ENCODE measurements at places on chromosomes 2 and 18.
A peak's percentile ranks its signal among the peaks of the same experiment; 100 is the strongest.

DNA sequence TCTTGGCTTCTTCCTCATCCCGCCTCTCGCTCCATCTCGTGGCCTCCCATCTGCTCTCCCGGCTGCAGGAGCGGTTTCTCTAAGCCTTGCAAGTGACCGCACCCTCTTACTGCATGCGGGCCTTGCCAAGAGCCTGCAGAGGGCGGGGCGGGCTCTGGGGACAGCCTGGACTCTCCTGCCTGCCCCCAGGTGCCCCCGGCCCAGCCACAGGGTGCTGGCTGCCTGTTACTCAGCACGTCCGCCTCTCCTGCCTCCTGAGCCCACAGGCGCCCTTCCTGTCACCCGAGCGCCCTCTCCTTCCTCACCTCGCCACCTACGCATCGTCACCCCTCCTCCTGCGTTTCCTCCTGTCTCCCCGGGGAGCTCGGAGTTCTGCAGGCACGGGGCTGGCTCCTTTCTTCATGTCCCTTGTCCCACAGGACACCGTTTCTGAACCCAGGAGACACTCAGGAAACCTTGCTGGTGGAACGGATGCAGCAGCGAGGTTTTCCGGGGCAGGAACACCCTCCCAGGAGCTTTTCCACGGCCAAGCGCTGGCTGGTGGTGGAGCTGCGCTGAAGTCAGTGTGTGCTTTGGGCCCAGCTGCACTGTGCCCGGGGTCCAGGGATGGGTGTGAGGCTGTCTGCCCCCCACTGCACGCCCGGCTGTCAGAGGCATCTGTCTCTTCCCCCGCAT lies 28.5 kb downstream of the HPCAL1 start:
- DNase-seq: peak; percentile 59

GRCh38 chr2:167420211-167420610 lies 531.9 kb downstream of the XIRP2 start:
- no peak for DNase-seq

DNA sequence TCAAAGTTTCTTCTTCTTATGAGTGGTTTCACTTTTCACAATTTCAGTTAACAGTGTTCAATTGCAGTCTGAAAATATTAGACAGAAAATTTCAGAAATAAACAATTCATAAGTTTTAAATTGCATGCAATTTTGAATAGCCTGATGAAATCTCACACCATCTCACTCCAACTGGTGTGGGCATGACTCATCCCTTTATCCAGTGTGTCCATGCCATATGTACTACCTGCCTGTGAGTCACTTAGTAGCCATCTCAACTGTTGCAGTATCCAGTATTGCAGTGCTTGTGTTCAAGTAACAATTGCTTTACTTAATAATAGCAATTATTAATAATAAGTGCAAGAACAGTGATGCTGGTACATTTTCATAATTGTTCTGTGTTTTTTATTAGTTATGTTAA lies 1202.5 kb downstream of the DSC3 start:
- DNase-seq: no peak

GRCh38 chr18:79940126-79940813 lies 11.2 kb downstream of the SLC66A2 start:
- DNase-seq: no peak

DNA sequence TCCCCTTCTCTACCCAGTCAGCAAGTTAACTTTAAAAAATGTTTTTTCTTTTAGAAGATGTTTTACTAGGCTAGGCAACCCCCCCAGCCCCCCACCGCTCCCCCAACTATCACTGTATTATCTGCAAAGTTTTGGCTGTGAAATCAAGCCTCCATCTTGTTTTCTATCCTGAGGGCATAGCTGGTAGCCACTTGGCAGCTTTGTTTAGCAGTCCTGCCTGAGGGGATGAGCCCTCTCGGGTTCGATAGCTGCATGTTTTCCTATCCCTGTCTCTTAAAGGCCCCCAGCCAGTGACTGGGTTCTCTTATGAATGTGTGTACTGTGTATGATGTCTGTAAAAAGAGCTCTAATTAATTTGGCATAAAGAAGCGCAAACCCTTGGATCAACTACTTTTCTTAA lies 43.4 kb downstream of the MRO start:
- no peak for DNase-seq

GRCh38 chr2:162038725-162039124 lies 35.3 kb downstream of the DPP4 start:
- DNase-seq: no peak

DNA sequence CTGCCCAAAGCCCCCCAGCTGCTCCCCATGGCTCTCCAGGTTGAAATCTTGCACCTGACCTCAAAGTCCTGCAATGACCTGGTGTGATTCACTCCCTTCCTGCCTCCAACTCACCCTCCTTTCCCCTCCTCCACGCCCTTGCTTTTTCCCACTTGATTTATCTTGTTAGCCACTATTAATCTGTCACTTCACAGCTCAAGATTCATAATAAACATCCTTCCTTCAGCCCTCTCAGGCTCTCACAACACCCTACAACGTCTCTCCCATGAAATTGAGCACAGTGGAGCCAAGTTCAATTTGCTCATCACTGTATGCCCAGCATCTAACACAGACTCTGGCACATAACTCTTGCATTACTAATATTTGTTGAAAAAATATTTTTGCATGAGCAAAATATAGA lies 85.6 kb upstream of the SLC35G4 start:
- DNase-seq: no peak

DNA sequence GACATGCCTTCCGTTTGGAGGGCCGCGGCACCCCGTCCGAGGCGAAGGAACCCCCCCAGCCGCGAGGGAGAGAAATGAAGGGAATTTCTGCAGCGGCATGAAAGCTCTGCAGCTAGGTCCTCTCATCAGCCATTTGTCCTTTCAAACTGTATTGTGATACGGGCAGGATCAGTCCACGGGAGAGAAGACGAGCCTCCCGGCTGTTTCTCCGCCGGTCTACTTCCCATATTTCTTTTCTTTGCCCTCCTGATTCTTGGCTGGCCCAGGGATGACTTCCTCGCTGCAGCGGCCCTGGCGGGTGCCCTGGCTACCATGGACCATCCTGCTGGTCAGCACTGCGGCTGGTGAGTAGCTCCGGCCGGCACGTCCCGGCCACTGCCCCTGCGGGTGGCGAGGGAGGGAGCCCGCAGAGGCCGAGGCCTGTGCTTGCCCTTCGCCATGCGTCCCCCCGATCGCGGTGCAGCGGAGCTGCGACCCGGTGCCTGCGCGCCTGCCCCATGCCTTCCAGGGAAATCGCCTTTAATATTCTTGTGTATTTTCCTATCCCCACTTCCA lies 1.2 kb downstream of the BMPR2 start:
- no peak for DNase-seq

DNA sequence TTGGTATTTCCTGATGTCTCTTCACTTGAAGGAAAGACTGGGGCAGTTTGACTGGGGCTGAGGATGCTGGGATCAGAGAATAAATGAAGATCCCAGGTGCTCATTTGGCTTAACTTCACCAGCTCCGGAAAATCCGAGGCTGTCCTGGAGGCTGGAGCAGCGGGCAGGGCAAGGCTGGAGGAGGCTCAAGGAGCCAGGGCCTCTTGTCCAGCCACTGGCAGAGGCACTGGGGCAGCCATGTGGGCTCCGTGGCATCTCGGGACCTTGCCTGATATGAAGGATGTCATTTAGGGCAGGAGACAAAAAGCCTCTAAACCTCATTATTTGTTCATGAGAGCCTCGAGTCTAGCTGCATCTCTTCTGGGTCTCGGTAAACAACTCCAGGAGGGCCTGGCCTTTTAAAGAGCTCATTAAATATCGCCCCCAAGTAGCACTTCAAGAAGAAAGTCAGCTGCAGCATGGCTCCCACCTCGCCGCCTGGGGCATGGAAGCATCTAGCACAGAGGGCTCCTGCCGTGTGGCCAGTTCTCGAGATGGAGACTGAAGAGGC lies 13.5 kb upstream of the GPR55 start:
- no peak for DNase-seq

DNA sequence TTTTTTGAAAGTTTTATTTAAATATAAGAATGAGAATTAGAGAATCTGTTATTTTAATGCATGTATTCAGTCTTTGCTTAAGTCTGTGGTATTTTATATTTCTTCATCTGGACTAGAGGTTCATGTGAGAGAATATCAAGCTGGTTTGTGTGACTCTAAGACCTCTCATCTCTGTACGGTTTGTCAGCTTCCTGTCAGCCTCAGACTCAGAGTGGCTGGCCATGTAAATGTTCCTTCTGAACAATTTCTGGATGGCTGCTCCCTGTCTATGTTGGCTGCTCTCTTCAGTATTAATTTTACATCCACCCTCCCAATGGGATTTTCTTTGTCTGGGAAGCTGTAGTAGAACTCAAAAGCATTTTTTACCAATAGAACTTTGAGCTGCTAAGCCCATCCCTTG lies 225.3 kb upstream of the THUMPD2 start:
- no peak for DNase-seq

DNA sequence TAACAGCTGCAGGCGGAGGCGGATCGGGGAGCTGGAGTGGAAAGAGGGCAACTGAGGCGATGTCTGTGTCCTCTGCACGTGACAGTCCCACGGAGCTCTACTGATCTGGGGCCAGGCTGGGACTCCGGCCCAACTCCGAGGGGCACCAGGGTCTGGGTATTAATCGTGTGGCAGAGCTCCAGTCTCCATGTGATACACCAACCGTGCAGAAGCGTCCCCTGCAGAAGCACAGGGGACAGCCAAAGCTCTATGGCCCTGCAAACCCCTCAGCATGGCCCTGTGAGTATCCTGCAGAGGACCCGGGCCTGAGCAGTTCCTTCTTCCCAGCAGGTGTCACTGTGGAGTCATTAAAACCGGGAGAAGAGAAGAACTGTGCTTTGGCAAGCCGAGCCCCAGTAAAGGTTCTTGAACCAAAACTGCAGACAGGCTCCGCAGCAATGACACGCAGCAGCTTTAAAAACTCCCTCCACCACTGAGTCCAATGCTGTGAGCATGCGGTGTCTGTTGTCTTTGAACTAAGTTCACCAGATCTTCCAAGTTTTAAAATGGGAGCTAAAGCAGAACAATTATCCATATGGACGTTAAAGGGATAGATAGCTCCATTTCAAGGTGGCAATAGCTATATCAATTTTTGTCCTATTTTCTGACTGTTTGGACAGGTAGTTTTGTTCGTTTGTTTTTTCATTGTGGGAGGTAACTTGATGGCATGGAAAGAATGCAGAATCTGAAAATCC lies 79.4 kb downstream of the TMEM182 start:
- no peak for DNase-seq

DNA sequence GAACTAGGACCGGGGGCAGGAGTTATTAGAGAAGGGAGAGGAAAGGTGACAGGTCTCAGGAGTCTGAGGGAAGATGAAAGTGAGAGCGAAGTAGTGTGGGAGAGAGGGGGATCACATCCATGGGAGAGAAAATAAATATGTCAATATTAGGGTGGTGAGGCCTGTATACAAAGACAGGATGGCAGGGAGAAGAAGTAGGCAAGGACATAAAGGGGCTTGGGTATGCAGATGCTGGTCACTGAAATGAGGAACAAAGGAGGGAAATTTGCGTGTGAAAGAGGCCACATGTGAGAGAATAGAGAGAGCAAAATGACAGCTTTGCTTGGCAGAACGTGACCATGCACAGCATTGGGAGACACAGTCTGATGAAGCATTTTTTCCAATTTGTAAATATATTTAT lies 13.6 kb downstream of the METAP1D start:
- no peak for DNase-seq

DNA sequence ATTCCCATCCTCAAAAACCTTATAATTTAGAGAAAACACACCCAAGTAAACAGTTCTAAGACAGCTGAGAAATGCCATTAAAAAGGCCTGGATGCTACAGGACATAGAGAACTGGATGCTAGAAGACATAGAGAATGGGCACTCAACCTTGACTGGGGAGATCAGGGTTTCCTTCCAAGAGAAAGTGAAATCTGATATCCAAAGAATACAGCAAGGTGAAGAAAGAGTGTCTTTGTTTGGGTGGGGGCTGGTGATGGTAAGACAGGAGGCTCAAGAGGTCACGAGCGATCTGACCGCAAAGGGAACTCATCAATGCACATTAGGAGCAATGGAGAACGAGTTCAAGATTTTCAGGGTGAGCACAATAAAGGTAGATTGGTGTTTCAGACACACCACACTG lies 31.6 kb downstream of the EPB41L3 start:
- DNase-seq: no peak

DNA sequence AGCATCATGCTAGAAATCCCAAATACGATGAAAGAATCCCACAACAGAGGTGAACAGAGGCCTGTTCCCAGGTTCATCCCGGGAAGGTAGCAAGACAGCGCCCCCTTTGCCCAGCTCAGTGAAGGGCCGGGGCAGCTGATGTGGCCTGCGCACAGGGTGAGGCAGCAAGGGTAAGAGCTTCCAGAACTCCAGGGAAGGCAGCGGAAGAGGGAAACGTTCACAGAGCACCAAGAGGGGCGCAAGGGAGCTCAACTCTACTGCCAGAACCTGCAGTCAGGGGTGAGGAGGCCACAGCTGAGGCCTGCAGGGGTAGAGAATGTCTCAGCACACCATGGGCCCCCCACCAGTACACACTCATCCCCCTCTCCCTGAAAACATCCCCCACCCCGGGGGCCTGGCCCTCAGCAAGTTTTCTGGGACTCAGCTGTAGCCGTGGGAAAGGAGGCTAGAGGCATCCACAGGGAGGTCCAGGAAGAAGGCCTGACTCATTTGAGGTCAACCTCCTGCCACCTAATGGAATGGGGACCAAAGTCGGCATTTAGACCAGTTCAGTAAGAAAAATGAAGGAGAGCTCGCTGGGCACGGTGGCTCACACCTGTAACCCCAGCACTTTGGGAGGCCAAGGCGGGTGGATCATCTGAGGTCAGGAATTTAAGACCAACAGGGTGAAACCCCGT lies 95.6 kb upstream of the ASAP2 start:
- no peak for DNase-seq

All from activated CD4-positive, CD25-positive, alpha-beta regulatory T cell (primary cell).